ENCODE measurements at places on chromosomes 1 and 21. TPM values are rescaled to one million over a fixed set of nuclear protein-coding genes. Genes with fewer than 3 reads are reported as not detected.

The PCP4 gene
- total RNA-seq = not detected

The IQCC gene
- total RNA-seq = 7.6 TPM

The CFHR3 gene
- total RNA-seq = not detected

The SYT14 gene
- total RNA-seq = 2.1 TPM

The MCOLN3 gene
- 12.4 TPM for total RNA-seq

The C8A gene
- total RNA-seq = not detected

The OLIG2 gene
- total RNA-seq = not detected

The LIN9 gene
- 14.3 TPM for total RNA-seq

DNA sequence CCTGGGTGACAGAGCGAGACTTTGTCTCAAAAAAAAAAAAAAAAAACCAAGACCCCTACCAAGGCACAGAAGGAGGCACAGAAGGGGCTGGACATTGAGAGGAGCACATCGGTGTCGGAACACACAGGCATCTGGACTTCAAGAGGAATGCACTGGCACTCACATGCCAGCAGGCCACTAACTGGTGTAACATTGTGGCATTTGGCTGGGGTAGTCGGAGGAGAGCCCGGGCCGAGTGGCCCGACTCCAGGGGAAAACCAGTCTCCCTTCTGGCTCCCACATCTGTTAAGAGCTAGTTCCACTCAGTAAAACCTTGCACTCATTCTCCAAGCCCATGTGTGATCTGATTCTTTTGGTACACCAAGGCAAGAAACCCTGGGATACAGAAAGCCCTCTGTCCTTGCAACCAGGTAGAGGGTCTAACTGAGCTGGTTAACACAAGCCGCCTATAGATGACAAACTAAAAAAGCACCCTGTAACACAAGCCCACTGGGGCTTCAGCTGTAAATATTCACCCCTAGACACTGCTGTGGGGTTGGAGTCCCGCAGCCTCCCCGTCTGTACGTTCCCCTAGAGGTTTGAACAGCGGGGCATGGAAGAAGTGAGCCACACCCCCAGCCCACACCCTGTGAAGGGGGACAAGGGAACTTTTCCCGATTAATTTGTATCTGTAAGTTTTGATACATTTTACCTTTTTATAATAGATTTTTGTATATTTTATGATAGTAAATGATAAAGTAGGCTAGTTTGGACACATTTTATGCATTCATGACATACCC lies 17.2 kb upstream of the AKIRIN1 start:
- DNase-seq = no peak
- H3K4me1 ChIP-seq = peaks cover 13% of the 10 kb centered on the region
- H3K27ac ChIP-seq = no peak overlapping the region
- no peaks in the 10 kb centered on the region for H3K36me3 ChIP-seq

GRCh38 chr1:23558140-23558871 lies 995 bp downstream of the ID3 start:
- H3K27me3 ChIP-seq = no peaks in the 10 kb centered on the region
- peak overlapping the region; percentile 93 for H3K4me3 ChIP-seq
- H3K36me3 ChIP-seq = peaks cover 45% of the 10 kb centered on the region
- peaks cover 65% of the 10 kb centered on the region for H3K4me1 ChIP-seq
- DNase-seq = peak; percentile 40

- peaks cover 22% of the 10 kb centered on the region for H3K36me3 ChIP-seq
- H3K4me3 ChIP-seq = no peak overlapping the region
Measured at GRCh38 chr1:183058851-183059502, 35.8 kb downstream of the LAMC1 start.

GRCh38 chr21:44082648-44083440 lies 24.4 kb upstream of the PWP2 start:
- H3K27ac ChIP-seq = peak overlapping the region; percentile 44
- H3K27me3 ChIP-seq = no peaks in the 10 kb centered on the region
- H3K36me3 ChIP-seq = peaks cover 27% of the 10 kb centered on the region

GRCh38 chr1:116553386-116554115 lies 17.3 kb downstream of the CD58 start:
- DNase-seq = peak; percentile 24
- H3K4me1 ChIP-seq = peaks cover 33% of the 10 kb centered on the region
- peak overlapping the region; percentile 3 for H3K4me3 ChIP-seq
- H3K27me3 ChIP-seq = no peaks in the 10 kb centered on the region
- H3K36me3 ChIP-seq = peaks cover 5% of the 10 kb centered on the region
- H3K27ac ChIP-seq = peak overlapping the region; percentile 42

DNA sequence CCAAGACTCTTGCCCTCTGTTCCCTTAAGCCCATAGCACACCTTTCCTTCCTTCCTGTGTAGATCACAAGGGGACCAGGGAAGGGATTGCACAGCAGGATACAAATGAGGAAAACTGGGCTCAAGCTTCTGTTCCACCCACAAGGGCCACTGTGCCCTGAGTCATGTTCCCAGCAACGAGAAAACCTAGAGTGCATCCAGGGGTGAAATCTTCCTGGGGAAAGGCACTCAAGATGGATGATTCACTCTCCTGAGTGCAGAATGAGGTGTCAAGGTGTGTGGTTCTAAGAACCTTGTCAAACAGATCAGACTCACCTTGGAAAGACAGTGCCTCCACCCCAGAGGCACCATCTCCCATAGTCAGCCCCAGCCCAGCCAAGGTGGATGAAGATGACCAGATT lies 40.7 kb upstream of the EYA3 start:
- peak; percentile 23 for DNase-seq
- no peaks in the 10 kb centered on the region for H3K27me3 ChIP-seq
- H3K27ac ChIP-seq = no peak overlapping the region
- H3K4me3 ChIP-seq = no peak overlapping the region
- no peaks in the 10 kb centered on the region for H3K4me1 ChIP-seq

- no peaks in the 10 kb centered on the region for H3K27me3 ChIP-seq
- no peak overlapping the region for H3K4me3 ChIP-seq
- H3K4me1 ChIP-seq = no peaks in the 10 kb centered on the region
- H3K36me3 ChIP-seq = no peaks in the 10 kb centered on the region
Measured at GRCh38 chr1:196774175-196774574, 465 bp upstream of the CFHR3 start.

DNA sequence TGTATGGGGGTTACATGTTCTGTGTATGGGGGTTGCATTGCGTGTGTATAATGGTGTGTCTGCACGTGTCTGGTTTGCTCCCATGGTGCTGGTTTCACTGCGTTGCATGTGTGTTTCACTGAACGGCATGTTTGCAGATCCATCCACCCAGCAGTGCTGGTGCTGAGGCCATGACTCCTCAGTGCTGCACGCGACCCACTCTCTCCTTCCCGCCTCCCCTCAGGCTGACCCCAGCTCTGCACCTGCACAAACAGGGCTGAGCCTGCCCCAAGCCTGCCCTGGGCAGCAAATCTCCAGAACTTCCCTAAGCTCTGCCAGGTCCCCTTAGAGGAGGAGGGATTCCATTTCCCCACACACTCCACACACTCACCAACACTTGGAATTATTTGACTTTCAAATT lies 18.7 kb downstream of the ACTRT2 start:
- no peak overlapping the region for H3K4me3 ChIP-seq
- H3K4me1 ChIP-seq = no peaks in the 10 kb centered on the region
- H3K27me3 ChIP-seq = peaks cover 24% of the 10 kb centered on the region

DNA sequence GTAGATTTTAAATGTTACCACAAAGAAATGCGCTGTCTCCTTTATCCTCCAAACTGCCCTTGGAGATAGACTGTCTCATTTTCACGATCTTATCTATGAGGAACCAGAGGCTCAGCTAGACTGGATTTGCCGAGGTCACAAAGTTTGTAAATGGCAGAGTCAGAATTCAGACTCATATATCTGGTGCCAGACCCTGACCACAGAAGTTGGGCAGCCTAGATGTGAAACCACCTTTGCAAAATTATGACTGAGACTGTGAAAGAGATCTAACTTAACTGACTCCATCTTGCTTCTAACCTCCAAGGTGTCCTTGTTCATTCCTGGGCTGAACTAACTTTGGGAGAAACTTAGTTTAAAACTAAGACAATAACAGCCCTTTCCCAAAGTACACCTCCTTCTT lies 14.1 kb downstream of the CNR2 start:
- no peak overlapping the region for H3K27ac ChIP-seq
- H3K27me3 ChIP-seq = peaks cover 59% of the 10 kb centered on the region
- peaks cover under 1% of the 10 kb centered on the region for H3K4me1 ChIP-seq
- H3K4me3 ChIP-seq = no peak overlapping the region
- no peaks in the 10 kb centered on the region for H3K36me3 ChIP-seq
- DNase-seq = no peak

GRCh38 chr1:187476671-187477070 lies 647.9 kb downstream of the PLA2G4A start:
- H3K4me1 ChIP-seq = peaks cover 8% of the 10 kb centered on the region
- DNase-seq = no peak
- no peak overlapping the region for H3K4me3 ChIP-seq
- no peak overlapping the region for H3K27ac ChIP-seq
- no peaks in the 10 kb centered on the region for H3K36me3 ChIP-seq

- H3K27ac ChIP-seq = no peak overlapping the region
- DNase-seq = no peak
- no peaks in the 10 kb centered on the region for H3K4me1 ChIP-seq
- no peak overlapping the region for H3K4me3 ChIP-seq
- no peaks in the 10 kb centered on the region for H3K36me3 ChIP-seq
Measured at GRCh38 chr1:97996880-97997279, 76.0 kb upstream of the DPYD start.

DNA sequence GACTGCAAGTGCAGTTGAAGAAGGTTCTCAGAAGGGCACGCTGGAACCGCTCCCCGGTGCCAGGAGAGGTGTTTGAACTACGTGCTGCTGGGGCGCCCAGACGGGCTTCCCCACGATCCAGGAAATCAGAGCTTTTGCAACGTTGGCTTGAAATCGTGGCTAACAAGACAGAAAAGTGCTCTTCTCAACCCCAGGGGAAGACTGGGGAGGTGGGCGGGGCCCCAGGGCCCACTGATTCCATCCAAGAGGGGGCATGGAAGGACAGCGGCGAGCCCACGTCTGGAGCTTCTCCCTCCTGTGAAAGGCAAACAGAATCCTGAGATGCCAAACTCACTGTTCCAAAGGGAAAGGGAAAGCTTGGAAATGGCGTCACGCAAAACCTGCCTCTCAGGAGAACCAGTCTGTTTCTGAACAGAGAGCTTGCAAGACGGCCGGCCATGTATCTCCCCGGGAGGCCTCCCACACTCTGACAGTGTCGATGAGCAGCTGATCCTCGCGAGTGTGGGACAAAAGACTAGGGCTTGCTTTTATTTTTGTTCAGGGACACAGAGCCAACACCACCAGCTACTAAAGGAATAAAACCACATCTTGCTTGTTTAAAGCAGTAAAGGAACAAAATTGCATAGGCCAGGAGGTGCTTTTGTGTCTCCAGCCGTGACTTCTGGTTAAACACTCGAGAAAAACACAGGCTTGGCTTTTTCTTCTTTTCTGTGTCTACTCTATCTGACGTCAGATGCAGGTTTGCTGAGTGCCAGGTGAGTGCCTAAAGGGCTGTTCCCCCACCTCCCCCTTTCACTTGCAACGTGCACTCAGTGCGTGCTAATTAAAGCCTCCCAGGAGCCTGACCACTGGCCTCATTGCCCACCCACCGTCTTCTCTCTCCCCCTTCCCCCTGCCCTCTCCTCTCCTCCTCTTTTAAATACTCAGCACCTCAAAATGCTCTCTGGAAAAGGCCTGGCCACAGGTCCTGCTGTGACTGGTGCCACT lies 41.5 kb downstream of the LRRC3 start:
- no peak overlapping the region for H3K4me3 ChIP-seq
- H3K27ac ChIP-seq = no peak overlapping the region
- no peaks in the 10 kb centered on the region for H3K4me1 ChIP-seq
- DNase-seq = no peak
- no peaks in the 10 kb centered on the region for H3K36me3 ChIP-seq
- peaks cover 75% of the 10 kb centered on the region for H3K27me3 ChIP-seq

GRCh38 chr1:152515434-152515783 lies 1.1 kb downstream of the CRCT1 start:
- peaks cover 74% of the 10 kb centered on the region for H3K27me3 ChIP-seq
- H3K36me3 ChIP-seq = no peaks in the 10 kb centered on the region
- H3K4me3 ChIP-seq = peak overlapping the region; percentile 56
- H3K27ac ChIP-seq = no peak overlapping the region
- H3K4me1 ChIP-seq = no peaks in the 10 kb centered on the region

GRCh38 chr1:93672069-93672468 lies 9.6 kb downstream of the BCAR3 start:
- no peaks in the 10 kb centered on the region for H3K27me3 ChIP-seq
- peaks cover 7% of the 10 kb centered on the region for H3K36me3 ChIP-seq
- no peak overlapping the region for H3K27ac ChIP-seq
- H3K4me1 ChIP-seq = peaks cover 57% of the 10 kb centered on the region

- no peaks in the 10 kb centered on the region for H3K27me3 ChIP-seq
- no peak overlapping the region for H3K27ac ChIP-seq
- peaks cover 27% of the 10 kb centered on the region for H3K4me1 ChIP-seq
- DNase-seq = no peak
Measured at GRCh38 chr1:205510308-205510950, 6.0 kb downstream of the CDK18 start.

GRCh38 chr1:194813096-194813495 lies 1626.7 kb upstream of the B3GALT2 start:
- no peak for DNase-seq
- H3K27ac ChIP-seq = no peak overlapping the region
- H3K4me3 ChIP-seq = no peak overlapping the region
- no peaks in the 10 kb centered on the region for H3K4me1 ChIP-seq

DNA sequence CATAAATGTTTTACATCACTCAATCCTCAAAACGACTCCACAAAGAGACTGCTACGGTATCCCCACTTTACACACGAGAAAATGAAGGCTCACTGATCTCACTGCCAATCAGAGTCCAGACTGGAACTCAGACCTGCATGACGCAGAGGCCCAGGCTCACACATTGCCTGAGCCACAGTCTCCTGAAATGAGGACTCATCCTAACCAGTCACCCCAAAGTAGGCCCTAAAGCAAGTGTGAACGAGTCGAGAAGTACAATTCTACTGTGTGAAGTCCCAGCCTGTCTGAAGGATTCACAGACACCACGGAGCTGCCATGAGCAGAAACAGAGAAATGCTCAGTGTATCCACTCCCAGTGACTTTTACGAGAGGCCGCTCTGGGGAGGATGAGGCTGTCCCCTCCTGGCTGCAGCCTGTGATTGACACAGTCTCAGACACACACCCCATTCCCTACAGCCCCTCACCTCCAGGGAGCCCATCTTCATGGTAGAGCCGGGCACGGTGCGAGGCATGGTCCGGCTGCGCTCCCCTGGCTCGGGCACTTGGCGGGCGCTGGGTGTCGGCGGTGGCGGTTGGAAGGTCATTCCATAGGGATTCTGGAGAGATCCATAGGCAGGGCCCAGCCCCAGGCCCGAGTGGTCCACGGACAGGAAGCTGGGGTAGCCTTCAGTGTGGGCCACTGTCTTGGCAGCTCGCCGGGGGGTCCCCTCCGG lies 26.7 kb upstream of the COL16A1 start:
- no peak overlapping the region for H3K27ac ChIP-seq
- no peak overlapping the region for H3K4me3 ChIP-seq
- H3K36me3 ChIP-seq = no peaks in the 10 kb centered on the region
- H3K27me3 ChIP-seq = peaks cover 82% of the 10 kb centered on the region
- no peak for DNase-seq
